EH (cell line): ENCODE measurements at places on chromosomes 7 and 10.

- no peak for DNase-seq
These were observed 117.8 kb upstream of the AKR1E2 start for GRCh38 chr10:4708123-4708759.

DNA sequence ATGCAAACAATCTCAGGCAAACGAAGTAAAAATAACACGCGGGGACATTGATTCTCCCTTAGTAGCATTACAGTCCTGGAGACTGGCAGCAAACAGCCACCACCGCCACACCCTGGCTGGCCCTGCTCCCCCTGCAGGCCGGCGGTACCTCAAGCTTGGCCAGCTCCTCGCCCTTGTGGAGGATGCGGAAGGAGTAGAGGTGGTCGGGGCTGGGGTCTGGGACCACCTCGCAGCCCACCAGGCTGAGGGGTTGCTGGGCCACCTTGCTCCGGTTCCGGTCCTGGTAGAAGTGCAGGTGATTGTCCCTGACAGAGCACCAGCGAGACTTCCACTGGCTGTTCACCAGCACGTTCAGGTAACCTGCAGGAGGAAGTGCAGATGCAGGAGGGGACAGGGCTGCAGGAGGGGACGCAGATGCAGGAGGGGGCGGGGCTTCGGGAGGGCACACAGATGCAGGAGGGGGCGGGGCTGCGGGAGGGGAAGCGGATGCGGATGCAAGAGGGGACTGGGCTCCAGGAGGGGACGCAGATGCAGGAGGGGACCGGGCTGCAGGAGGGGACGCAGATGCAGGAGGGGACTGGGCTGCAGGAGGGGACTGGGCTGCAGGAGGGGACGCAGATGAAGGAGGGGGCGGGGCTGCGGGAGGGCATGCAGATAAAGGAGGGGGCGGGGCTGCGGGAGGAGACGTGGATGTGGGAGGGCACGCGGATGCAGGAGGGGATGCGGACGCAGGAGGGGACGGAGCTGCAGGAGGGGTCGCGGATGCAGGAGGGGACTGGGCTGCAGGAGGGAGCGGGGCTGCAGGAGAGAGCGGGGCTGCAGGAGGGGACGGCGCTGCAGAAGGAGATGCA, 65.7 kb downstream of the VWA2 start:
- peak; percentile 9 for DNase-seq

DNA sequence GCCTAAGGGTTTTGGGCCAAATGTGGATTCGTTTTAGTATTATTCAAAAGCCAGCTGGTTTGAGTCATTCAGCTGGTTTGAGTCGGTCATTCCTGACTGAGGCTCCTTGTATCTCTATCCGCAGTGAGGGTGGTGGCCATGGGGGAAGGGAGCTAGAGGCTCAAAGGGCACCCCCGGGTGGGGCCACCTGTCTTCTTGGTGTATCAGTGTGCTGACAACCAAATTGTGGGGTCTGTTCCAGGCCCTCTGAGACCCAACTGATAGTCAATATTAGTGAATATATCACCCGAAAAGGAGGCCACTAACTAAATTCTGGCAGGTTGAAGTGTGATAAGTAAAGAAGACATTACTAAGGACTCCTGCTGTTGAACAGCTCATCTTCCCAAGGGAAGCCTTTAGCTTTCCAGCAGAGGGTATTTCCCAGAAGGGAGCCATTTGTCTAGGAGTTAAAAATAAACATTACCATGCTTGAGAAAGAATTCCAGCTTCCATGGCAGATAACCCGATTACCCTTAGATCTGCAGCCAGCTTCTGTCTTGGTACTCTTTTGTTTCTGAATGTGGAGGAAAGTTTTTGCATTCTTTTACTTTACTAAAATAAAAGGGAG, 29.9 kb upstream of the DDX50 start:
- peak; percentile 75 for DNase-seq

DNA sequence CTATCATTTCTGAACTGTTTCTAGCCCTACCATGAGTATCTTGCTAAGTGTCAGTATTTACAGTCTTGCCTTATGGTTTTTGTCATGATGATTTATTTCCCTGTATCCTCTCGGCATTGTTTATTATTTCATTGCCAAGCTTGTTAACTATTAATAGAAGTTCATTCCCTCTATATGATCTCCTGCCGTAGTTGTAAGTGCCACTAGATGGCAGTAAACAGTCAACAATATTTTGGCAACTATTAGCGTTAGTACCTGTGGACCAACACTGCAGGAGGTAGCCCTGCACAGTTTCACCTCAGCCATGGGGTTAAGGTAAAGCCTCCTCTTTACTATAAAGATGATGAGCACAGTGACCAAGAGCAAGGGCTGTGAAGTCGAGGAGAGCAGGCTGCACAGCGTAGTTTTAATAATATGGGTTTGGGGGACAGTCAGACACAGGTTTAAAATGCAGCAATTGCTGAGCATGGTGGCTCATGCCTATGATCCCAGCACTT, 26.1 kb upstream of the CCNJ start:
- DNase-seq, result peak; percentile 65

DNA sequence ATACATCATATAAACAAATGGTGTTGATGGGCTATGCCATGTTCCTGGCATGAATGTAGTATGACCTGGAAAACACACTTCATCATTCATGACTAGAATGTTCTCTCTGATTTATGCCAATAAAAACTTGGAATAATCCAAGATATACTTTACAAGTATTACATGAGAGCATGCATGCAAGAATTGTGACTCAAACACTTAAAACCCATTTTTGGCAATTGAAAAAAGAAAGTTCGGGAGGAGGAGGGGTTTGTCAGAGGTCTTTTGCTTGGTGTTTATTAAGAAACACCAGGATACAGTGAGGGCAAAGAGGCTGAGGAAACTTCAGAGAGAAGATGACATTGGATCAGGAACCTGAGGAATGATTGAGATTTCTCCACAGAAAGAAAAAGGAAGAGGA, 10.2 kb upstream of the CUL1 start:
- no peak for DNase-seq

- no peak for DNase-seq
These were observed 145.0 kb downstream of the LRRC4 start for GRCh38 chr7:127886248-127886647.
